ENCODE measurements at places on chromosomes 3 and 15.

GRCh38 chr3:66428733-66429132, 72.1 kb downstream of the LRIG1 start:
- peak; percentile 85 for DNase-seq

- no peak for DNase-seq
Observed at GRCh38 chr3:55570271-55570711, 83.2 kb upstream of the WNT5A start.

DNA sequence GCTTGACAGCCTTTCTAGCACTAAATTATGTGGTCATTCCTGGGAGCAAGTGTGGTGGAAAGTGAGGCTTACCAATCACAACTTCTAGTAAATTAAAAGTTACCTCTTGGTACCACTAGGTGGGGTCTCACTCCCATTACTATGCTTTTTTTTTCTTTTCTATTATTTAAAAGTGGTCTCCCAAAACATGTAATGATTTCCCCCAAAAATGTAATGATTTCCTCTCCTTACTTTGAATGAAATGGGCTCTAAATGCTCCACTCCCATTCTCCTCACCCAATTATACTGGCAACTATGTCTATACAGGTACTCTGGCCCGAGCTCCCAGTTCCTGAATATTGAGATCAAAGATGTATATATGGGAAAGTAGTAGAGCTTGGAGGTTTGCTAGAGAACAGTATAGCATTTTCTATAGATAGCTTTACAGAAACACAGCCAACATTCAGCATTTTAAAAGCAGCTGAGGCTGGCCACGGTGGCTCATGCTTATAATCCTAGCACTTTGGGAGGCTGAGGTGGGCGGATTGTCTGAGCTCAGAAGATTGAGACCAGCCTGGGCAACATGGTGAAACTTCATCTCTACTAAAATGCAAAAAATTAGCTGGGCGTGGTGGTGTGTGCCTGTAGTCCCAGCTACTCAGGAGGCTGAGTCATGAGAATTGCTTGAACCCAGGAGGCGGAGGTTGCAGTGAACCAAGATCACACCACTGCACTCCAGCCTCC, 70.9 kb downstream of the DCUN1D1 start:
- DNase-seq, result peak; percentile 23

DNA sequence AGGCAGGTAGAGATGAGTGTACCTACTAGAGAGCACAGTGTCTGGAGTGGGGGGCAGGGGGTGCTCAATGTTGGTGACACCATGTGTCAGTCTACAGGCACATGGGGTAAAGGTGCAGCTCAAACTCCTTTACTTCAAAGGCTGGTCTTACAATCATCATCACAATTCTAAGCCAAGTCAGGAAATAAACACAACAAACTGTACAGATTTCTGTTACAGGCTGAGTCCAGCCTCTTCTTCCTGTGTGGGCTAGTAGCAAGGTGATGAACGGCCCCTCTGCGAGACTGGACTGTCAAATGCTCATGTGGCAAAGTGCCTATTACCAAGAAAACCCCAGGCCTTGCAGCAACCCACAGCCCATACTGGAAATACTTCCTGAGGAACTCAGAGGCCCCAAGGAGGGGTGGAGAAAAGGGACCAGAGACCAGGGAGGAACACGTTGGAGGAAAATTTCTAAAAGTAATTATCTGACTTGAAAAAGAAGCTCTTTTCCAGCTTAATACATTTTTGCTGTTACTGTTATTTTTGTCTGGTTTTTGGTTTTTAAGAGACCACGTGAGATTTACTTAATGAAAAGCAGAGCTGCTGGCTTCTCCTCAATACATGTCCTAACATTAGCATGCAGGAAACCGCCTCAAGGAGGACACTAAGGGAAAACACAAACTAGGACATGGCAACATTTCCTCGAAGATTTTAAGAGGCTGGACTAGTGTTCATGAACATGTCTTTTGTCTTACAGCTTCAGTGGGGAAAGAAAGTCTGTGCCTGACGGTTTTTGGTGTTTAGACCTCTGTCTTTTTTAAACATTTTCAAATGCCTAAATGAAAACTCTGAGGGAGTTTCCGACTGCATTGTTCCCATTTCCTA, 29.5 kb downstream of the TBC1D2B start:
- peak; percentile 47 for DNase-seq

- DNase-seq, result peak; percentile 66
Observed at GRCh38 chr3:101803173-101803782, 24.3 kb downstream of the NXPE3 start.

DNA sequence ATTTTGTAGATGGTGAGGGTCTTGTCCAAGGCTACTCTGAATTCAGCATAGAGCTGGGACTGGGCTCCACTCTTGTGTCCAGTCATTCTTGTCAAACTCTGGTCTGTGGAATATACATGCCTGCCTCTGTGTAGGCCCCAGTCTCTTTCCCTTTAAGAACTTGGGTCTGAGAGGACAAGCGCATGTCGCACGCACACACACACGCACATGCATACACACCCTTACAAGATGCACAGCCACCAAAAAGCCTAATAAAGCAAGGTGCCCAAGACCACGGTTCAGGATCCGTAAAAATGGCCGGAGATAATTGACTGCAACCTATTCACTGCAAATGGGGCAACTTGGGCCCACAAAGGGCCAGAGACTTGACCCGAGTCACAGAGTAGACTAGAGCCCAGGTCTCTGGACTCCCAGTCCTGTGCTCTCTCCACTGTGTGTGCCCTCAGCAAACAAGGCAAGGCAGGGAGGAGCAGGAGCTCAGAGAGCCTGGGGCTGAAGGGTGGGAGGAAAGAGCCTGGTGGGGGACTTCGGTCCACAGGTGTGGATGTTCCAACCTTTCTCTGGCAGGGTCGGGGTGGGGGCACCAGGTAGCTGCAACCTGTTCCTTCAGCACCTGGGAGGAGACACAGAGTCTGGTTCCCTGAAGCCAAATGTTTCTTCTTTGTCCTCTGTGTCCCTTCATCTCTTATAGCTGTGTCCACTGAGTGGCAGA, 914 bp upstream of the PAQR5 start:
- no peak for DNase-seq

- no peak for DNase-seq
Observed at GRCh38 chr15:25422021-25422420, 16.8 kb downstream of the UBE3A start.

GRCh38 chr3:13934813-13935212, 54.9 kb upstream of the WNT7A start:
- DNase-seq, result no peak

DNA sequence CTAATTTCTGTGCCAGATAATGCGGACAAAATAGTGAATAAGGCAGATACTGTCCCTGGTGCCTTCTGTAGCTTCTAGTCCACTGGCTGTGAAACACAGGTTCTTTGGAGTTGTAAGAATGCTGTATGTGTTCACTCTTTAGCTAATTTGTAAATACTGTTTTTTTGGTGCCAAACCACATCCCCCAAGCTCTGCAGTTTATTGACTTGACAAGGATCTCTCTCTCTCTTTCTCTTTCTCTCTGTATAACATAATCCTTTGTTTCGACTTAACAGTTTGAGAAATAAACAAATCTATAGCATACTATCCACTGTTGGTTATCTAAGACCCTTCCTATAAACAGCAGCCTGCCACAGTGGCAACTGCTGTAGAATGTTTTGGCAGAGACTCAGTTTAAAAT, 7.6 kb downstream of the SMAD3 start:
- DNase-seq, result peak; percentile 67

GRCh38 chr3:166405465-166405864, 568.2 kb upstream of the BCHE start:
- no peak for DNase-seq

DNA sequence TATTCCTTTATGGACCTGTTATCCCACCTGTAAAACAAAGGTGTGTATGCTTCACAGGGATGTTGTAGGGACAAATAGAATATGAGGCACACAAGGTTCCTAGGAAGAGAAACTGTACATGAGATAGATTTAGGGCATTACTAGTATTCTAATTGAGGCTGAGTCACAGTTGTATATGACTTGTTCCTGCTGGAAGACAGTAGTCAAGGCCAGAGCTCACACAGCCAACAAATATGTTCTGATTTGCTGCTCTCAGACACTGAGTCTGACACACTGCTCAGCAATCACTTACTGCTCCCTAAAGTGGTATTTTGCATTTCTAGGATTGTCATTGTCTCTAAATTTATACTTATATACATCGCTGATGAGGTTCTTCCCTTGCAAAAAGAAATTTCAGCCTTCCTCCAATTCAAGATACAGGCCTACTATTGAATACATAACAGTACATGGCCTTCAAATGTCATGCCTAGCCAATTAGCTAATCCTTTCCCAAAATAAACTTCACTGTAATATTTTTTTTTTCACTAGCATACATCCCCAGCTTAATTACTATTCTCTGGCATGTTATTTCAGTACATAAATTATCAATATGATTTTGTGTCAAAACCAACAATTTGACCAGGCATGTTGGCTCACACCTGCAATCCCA, 69.8 kb downstream of the TIGIT start:
- DNase-seq, result no peak

GRCh38 chr3:188954590-188955208, 217.1 kb upstream of the TPRG1 start:
- peak; percentile 89 for DNase-seq

GRCh38 chr3:194431554-194431953, 32.5 kb upstream of the GP5 start:
- DNase-seq, result no peak

DNA sequence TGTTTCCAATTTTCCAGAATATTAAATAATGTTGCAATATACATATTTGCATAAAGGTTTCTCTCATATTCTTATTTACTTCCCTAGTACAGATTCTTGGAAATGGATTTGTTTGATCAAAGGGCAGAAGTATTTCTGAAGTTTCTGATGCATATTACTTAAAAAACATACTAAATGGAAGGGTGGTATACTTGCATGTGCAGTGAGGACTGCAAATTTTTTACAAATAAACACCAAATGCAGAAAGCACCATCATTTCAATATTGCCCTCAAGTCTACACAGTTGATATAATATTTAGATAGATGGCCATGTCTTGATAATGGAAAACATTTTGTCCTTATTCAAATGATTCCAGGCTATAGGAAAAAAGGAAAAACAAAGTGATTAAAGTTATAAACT, 12.3 kb downstream of the TM4SF18 start:
- no peak for DNase-seq

- no peak for DNase-seq
Observed at GRCh38 chr15:61489571-61489970, 260.5 kb upstream of the RORA start.

GRCh38 chr3:101842245-101842934, 6.9 kb upstream of the NFKBIZ start:
- no peak for DNase-seq

Measured in H4 (cell line).